ENCODE measurements at places on chromosomes 11 and 22.

- no peak for DNase-seq
Measured at GRCh38 chr11:96027021-96027420, 103.1 kb upstream of the MTMR2 start.

GRCh38 chr11:21582791-21583190, 610.1 kb upstream of the ANO5 start:
- DNase-seq: no peak

DNA sequence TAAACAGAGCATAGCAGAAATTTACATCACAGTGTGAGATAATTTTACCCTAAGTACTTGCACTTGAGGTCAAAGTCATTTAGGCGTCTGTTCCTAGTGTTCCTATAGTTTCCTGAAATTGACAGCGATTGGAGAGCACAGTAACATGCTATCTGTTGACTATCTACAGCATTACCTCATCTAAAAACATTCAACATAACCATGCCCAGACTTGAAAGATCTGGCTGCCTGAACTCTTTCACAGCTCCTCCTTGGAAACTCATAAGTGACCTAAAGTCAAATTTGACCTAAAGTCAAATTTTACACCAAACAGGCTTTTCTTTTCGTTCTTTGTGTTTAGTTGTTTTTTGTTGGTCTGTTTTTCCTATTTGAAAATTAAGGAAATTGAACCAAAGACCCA, 233.8 kb upstream of the UBASH3B start:
- no peak for DNase-seq

GRCh38 chr11:32571039-32571438, 12.6 kb upstream of the EIF3M start:
- DNase-seq: no peak
